ENCODE measurements at places on chromosomes 3 and 15.

DNA sequence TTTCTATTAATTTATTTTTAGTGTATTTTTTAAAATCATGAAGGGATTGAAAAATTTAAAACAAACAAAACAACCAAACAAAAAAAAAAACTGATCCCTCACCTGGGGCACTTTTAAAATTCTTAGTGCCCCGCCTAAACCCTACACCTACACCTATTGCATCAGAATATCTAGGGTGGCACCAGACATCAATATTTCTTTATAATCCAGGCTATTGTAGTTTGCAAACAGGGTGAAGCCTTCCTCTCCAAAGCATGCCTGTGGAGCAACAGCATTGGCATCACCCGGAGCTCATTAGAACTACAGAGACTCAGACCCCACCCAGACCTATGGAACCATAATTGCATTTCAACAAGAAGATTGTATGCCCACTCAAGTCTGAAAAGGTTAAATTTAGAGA, 54.9 kb upstream of the ACP3 start:
- DNase-seq, result no peak

- DNase-seq, result no peak
Measured at GRCh38 chr3:124035463-124036121, 43.7 kb upstream of the ROPN1 start.

- peak; percentile 69 for DNase-seq
Measured at GRCh38 chr3:132538072-132538471, 59.0 kb upstream of the ACKR4 start.

GRCh38 chr15:91515188-91515754, 338.2 kb upstream of the SLCO3A1 start:
- DNase-seq, result no peak

GRCh38 chr3:123313889-123314288, 112.1 kb downstream of the SEC22A start:
- no peak for DNase-seq

DNA sequence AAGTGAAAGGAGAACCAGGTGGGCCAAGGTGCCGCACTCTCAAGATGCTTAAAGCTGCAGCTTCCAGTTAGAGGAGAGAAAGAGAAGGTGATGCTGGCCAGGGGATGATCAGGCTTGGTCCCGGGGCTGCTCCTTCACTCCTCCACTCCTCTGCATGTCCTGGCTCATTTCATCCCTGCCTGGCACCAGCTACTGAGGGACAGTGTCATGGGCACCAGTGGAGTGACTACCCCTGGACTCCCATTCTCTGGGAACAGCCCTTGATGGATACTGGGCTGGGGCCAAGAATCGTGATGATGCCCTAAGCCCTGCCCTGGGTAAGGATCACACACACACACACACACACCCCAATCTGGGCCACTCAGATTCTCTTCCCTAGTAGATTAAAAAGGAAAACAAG, 243.7 kb downstream of the UACA start:
- DNase-seq, result no peak

GRCh38 chr3:113111011-113111707, 100.2 kb upstream of the BOC start:
- DNase-seq, result no peak

DNA sequence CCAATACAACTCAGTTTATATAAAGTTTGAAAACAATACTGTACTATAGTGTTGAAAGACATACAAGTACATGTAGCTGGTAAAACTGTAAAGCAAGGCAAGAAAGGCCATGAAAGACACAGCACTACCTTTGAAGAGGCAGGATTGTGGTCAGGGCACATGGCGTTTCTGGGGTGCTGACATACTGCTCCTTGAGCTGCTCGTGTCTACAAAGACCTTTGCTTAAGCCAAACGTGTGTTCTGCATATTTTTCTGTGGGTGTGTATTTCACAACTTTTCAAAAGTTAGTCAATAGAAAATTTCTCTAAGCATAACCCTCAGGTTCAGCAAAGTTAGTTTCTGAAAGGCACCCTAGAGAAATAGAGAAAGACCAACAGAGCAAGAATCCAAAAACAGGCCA, 14.1 kb upstream of the TOPAZ1 start:
- DNase-seq, result no peak

DNA sequence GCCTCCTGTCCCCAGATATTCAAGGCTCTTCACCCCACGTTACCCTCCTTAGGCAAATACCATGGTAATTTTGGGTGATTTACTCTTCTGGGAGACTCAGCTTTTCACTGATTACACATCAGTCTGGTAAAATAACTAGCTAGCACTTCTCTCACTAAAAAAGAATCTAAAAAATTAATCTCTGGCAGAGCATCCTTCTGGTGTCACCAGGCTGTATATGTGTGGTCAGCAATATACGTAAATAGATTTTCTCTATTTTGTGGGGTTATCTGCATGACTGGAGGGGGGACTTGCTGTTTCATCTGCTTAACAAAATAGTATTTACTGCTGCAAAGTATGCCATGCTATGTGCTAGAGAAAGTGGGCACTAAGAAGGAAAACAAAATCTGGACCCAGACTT, 45.1 kb downstream of the LRRC28 start:
- no peak for DNase-seq

DNA sequence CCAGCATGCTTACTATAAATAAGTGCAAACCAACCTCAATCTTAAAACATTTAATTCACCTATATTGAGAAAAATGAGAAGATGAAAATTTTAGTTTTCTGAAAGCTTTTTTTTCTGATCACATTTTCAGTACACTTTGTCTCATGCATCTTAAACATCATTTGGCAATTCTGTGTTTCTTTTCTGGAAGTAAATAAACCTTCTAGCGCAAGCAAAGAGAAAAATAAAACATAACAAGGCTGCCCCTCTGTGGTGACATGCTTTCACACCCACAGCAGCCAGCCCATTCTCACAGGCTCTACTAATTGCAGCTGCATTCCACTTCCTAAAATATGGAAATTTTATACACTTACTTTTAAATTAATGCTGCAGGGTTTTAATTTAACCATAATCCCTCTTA, 90.1 kb downstream of the NEK10 start:
- DNase-seq, result peak; percentile 55

GRCh38 chr15:66848116-66848515, 146.1 kb downstream of the SMAD6 start:
- DNase-seq, result no peak

- DNase-seq, result no peak
Measured at GRCh38 chr3:169400874-169401273, 262.6 kb downstream of the MECOM start.

DNA sequence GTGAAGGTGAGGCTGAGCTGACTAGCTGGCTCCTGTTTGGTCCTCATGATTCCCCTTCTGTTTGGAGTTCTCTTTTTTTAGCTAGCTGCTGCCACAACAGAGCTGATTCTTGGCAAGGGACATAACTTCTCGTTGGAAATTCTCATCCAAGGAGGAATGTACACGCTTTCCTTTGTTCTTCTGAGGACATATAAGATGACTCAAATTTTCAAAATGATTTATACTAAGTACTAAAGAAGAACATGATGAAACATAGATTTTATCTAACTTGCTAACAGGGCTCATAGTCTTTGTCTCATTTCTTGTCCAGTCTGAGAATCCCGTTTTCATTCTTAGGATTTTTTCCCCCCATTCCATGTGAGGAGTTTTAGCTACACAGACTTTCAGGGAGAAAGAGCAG, 2.9 kb upstream of the TFG start:
- no peak for DNase-seq

DNA sequence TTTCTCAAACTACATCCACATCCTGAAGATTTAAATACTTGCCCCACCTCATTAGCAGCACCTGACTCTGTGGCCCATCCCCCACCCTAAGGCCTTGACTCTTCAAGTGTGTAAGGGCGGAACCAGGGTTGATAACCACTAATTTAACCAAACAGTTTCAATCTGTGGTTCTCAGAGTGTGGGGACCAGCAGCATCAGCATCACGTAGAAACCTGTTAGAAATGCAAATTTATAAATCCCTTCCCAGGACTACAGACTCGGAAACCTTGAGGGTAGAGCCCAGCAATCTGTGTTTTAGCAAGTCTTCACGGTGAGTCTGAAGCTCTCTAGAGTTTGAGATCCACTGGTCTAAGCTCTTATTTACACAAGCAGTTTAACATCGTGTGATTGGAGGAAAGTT, 12.4 kb downstream of the GNB4 start:
- no peak for DNase-seq

- no peak for DNase-seq
Measured at GRCh38 chr3:134611516-134611915, 39.3 kb downstream of the KY start.

DNA sequence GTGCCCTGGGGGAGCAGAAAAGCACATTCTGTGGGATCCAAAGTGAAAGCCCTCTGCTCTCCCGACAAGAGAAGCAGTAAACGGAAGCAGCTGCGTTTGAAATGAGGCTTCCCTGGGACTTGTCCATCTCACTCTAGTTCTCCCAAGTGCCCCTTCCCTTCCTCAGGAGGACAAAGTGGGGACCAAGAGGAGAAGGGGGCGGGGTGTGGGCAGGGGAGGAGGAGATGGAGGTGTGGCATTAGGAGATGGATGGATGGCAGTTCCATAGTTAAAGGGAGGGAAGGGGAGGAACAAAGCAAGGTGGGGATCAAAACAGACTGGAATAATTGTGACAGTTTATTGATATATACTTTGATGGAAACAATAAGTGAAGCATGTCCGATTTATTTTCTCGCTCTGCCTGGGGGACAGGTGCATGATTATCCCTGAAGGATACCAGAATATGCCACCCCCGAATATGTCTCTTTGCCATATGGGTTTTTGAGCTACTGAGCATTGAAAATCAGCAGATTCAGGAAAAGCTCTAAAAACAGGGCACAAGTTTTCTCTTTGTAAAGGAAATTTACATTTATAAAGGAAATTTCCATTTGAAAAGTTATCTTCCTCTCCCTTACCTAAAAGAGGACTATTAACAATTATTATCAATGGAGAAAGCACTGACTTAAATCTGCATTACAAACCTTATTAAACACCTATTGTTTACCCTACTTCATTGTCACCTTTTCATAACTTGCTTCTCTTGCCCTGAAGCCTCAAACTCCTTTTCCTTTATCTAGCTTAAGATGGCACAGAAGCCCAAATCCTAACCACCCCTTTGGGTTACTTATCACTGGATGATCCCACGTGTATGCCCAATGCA, 58.9 kb upstream of the DAZL start:
- DNase-seq, result no peak

DNA sequence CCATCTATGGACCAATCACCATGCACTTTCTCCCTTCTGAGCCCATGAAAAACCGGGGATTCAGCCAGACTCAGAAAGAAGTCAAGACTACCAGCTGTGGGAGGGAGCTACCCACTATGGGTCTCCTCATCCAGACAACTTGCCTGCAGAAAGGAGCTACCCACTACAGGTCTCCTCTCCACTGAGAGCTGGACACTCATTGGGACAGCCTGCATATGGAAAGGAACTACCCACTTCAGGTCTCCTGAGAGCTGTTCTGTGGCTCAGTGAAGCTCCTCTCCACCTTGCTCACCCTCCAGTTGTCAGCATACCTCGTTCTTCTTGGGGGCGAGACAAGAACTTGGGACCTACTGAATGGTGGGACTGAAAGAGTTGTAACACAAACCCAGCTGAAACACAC, 22.3 kb upstream of the ZBED2 start:
- no peak for DNase-seq

GRCh38 chr3:5298453-5298852, 110.9 kb downstream of the EDEM1 start:
- no peak for DNase-seq

- DNase-seq, result no peak
Measured at GRCh38 chr15:58161436-58161930, 23.3 kb downstream of the AQP9 start.

- no peak for DNase-seq
Measured at GRCh38 chr3:81816473-81817250, 55.2 kb upstream of the GBE1 start.

DNA sequence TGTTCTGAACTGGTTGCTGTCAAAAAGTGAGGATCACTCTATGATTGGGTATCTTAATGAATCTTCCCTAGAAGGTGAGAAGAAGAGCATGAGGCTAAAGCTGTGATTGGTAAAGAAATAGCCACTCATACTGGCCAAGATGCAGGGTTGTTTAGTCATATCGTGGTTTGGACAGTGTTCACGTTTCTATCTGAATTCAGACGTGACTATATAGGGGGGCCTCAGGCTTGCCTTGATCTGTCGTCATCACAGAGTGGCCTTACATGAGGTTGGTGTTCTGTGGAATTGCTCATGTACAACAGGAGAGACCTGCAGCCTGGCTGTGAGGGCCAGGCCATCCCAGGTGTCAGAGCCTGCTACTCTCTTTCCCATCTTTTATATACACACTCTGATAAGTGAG, 12.4 kb downstream of the RTP2 start:
- DNase-seq, result no peak

DNA sequence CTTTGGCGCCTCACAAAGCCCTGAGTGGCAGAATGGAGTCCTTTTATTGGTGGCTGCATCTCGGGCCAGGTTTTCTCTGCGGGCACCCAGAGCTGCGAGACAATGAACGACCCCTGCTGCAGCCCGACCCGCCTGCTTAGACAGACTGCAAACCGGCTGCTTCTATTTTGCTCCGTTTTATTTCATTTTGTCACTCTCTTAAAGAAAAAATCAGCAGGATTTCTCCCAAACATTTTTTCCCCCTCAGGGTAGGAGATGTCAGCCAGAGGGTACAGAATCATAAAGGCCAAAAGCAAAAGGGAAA, 64.8 kb downstream of the OXNAD1 start:
- DNase-seq, result no peak

DNA sequence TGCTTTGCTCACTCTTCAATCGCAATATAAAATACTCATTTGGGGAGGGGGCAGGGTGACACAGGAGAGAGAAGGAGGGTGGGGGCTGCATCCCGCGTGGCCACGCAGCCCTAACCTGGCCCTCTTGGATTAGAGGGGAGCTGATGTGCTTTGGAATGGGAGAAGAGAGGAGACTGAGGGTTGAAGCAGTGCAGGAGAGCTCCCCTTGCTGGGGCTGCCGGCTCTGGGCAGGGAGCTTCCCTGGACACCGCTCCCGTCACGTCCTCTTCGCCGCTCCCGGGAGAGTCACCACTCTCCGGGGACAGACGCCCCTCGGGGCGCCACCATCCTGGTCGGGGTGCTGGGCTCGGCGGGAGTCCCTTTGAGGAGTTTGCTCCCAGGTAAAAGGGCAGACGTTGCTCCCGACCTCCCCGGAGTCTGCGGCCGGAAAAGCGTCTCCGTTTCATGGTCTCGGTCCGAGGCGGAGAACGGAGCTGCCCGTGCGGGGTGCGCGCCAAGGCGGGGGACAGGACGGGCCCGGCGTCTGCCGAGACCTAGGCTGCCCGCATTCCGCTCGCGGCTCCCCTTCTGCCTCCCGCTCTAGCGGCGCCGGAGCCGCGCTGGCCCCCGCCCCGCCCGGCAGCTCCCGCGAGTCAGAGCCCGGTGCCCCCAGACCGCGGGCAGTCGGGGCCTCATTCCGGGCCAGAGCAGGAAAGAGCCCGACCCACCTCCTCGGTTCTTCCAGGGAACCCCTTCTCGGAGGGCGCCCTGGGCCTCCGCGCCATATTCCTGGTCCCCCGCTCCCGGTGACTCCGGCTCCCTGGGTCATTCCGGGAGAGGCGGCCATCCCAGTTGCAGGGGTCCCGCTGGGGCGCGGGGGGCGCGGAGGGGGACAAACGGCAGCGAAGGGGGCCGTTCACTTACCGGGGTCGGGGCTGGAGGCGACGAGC, 603 bp downstream of the SLC7A14 start:
- DNase-seq, result peak; percentile 25
